Spleen (tissue), 13 donors: ENCODE measurements at places on chromosomes 11 and 22.

GRCh38 chr22:20205964-20206708, 55.3 kb upstream of the CCDC188 start:
- DNase-seq: peak; percentile 92

- DNase-seq: no peak
Measured at GRCh38 chr11:65185869-65186341, 4.2 kb downstream of the CAPN1 start.

DNA sequence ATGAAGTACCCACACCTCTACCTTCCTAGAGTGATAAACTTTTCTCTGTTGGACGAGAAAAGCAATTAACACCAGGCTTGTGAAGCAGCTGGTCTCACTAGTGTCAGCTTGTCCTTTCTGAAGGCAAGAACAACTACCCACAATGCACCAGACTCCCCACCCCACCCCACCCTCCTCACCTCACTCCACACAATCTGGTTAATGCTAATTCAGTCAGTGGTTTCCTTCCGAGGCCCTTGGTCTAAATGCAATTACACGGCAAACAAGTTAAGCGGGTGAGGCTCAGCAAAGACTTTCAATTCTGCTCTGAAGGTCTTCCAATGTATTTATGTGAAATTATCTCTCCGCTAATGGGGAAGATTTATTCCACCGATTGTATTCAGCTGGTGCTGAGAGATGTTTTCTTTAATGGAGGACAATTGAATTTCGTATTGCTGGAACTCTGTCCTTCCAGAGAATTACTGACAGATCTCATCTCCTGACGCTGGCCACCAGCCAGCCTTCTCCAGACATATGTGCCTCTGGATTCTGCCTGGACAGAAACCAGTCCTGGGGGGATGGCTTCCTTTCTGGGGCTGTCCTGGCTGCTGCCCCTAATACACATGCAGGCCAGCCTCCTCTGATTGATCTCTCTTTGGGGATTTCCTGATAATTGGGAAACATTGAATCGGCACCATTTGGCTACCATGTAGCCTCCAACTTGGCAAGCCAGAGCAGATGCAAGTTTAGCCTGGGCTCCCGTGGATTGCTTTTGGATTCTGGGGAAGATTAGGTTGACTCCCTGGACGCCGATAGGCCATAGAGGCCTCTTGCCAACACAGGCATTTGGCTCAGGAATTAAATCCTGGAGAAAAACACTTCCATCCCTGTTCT, 165.8 kb upstream of the NARS2 start:
- no peak for DNase-seq

DNA sequence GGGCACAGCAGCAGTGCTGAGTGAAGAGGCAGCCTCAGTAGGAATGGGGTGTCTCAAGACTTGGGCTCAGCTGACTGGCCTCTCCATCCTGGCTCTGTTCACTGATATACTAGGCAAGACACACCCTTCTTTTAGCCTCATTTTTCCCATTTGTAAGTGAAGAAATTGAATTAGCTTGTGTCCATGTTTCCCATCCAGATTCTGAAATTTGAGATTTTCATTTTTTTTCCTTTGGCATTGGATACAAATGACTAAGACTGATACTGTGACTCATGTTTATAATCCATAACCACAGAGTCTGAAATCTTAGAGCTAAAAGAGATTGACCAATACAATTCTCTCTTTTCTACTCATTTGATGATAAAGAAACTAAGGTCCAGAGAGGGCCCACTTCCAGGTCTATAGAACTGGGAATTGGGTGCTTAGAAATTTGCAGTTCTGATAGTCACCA, 110.9 kb downstream of the KCNC1 start:
- DNase-seq: no peak

DNA sequence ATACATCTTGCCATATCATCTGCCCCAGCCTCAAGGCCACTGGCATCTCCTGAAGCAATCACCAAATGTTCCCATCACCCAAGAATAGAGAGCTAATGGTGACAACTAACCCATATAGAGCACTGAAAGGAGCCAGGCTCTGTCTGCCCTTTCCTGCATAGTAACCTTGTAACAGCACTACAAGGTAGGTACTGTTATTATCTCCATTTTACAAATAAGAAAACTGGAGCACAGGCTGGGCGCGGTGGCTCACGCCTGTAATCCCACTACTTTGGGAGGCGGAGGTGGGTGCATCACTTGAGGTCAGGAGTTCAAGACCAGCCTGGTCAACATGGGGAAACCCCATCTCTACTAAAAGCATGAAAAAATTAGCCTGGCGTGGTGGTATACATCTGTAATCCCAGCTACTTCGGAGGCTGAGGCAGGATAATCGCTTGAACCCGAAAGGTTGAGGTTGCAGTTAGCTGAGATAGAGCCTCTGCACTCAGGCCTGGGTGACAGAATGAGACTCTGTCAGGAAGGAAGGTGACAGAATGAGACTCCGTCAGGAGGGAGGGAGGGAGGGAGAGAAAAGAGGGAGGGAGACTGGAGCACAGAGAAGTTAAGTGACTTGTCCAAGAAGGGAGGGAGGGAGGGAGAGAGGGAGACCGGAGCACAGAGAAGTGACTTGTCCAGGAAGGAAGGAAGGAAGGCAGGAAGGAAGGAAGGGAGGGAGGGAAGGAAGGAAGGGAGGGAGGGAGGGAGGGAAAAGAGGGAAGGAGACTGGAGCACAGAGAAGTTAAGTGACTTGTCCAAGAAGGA, 2.2 kb downstream of the SLC35F2 start:
- DNase-seq: no peak

- DNase-seq: no peak
Measured at GRCh38 chr11:61771985-61772455, 19.6 kb downstream of the MYRF start.

GRCh38 chr11:47915783-47916182, 64.6 kb upstream of the PTPRJ start:
- no peak for DNase-seq

- DNase-seq: no peak
Measured at GRCh38 chr11:8723711-8724110, 41.1 kb downstream of the RPL27A start.

GRCh38 chr11:91997226-91997625, 227.4 kb upstream of the FAT3 start:
- no peak for DNase-seq

DNA sequence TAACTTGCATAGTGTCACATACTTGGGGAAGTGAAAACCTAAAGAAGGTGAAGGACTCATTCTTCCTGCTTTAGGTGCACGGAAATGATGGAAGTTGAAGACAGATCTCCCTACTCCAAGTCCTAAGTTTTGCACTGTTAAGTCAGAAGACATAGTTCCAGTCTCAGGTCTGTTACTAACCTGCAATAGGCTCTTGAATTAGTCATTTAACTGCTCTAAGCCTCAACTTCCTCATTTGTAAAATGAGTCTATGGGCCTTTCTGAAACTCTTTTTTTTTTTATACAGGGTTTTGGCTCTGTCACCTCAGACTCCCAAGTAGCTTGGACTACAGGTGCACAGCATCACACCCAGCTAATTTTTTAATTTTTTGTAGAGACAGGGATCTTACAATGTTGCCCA, 30.8 kb upstream of the POU2AF1 start:
- no peak for DNase-seq

- DNase-seq: no peak
Measured at GRCh38 chr11:14587258-14587657, 56.3 kb upstream of the PDE3B start.

DNA sequence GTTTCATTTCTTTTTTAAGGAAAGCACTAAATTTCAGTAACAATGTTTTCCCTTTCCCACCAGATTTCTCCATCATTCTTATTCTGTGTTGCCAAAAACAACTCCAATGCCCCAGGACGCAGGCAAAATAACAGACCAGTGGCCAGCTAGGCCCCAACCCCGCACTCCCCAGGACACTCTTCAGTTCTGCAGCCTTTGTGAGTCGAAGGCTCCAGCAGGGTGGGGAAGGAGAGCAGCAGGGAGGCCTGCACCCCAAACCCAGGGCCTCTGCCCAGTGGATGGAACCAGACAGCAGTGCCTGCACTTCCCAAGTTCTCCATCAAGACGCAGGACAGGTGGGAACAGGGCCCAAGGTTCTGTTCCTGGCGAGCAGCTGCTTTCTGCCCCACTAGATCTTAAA, 34.4 kb downstream of the PPP2R1B start:
- peak; percentile 50 for DNase-seq

DNA sequence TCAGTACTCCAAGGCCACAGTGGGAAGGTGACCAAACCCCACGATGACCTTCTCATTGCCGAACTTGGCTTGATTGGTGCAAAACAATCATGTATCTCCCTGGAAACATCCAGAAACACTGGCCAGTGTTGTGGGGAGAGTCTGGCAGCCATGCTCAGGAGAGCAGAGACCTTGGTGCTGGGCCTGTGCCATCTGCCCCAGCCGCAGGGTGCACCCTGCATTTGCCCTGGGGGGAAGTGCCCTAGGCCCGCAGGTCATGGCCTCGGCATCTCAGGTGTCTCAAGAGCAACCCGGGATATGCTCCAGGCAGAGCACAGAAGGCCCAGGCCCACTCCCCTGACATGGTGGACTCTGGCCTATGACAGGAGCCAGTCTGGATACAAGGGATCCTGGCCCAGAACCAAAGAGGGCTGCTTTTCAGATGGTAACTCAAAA, 23.7 kb downstream of the ARVCF start:
- peak; percentile 44 for DNase-seq

DNA sequence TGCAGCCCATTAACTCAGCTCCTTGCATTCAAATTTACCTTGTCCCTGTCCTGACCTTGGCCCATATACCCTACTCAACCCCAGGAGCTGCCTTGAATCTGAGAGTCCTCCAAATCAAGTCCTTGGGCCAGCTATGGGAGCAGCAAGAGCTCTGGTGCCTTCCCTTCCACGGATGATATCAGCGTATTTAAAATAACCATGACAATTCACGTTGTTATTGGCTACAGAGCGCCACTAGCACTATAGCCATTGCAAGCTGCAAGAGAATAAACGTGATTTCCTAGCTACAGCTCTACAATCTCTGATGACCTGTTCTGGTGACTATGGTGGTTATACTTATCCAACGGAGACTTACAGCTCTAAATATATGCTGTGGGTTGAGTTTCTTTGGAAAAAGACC, 357.8 kb downstream of the LARGE1 start:
- no peak for DNase-seq
